ENCODE measurements at places on chromosomes 16 and 17.

DNA sequence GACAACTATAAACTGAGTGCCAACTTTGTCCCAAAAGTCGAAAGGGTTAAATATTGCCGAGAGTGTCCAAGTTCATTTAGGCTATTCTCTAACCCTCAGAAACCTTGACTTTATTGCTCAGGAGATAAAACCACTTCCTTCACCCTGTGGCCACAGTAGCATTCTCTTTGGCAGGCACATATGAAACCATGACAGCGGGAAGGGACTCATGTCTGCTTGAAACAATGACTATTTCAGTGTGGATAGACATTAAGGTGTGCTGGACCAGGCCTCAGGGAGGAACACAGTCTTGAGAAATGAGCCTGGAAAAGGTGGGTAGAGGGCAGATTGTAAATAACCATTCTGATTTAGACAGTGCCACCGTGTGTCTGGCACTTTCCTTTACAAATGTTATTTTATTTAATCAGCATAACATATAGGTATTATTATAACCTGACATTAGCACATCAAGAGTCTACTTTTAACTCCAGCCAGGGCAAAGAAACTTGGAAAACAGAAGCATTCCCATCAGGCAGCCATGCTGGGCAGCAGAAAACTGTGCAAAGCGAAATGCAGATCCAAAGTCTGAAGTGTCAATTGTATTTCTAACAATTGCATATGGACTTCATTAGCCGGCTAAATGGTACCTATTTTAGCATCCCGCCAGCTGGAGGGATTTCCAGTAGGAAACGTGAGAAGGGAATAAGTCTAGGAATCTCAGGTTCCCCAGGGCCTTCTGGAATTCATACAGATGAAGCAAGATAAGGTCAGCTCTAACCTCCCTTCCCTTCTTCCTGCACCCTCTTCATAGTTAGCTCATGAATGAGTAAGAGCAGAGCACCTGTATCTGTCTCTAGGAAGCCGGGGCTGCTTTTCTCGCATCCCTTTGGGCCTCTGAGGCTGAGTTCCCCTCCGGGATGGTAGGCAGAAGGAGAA lies 212.8 kb upstream of the ELAC2 start:
- no peak for DNase-seq

DNA sequence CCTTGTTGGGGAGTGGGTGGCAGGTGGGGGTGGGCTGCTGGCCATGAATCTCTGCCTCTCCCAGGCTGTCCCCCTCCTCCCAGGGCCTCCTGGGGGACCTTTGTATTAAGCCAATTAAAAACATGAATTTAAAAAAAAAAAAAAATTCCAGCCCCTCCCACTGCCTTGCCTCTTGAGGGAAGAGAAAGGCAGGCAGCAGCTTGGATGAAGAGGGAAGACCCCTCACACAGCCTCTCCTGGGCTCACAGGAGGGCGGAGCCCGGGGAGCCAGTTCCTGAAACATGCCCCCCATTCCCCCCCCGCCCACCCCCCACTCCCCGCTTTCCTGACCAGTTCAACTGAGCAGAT lies 1.8 kb upstream of the TCAP start:
- DNase-seq: no peak

GRCh38 chr16:84843149-84844048 lies 23.6 kb downstream of the CRISPLD2 start:
- DNase-seq: no peak

DNA sequence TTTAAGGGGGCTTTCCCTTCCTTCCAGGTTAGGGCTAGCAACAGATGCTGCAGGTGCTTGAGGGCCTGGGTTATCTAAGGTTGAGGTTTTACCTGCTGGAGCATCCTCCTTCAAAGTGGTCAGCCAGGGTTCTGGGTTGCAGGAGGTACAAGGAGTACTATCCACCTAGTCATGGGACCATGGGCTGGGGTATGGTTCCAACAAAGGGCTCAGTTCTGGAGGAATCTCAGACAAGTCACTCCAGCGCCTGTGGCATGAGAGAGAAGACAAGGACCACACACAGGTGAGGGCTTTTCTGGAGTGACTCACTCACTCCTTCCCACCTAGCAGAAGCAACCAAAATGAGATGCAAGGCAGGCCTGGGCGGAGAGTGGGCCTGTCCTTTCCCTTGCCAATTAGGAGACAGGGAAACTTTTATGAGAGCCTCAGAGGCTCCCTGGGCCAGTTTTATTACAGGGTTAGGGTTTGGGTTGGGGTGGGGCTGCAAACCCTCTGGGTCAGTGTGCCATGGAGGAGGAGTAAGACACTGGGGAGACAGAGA lies 2.2 kb downstream of the MYO19 start:
- DNase-seq: no peak

DNA sequence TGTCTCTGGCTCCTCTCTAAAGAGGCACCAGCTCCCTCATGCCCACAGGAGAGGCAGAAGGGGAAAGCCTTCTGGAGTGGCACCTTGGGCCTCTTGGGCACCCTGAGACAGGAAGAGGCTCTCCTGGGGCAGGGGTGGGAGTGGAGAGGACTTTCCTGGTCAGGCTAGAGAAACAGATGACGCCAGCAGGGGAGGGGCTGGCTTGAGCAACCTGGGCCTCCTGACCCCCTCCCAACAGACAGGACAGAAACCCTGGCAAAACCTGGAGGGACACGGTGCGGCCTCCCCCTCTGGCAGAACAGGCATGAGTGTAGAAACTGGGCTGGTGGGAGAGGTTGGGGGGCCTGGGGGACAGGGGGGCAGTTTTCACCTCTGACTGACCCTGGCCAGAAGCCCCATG lies 6.1 kb downstream of the SMIM5 start:
- DNase-seq: no peak

GRCh38 chr16:4160658-4161430 lies 44.6 kb upstream of the ADCY9 start:
- DNase-seq: no peak

GRCh38 chr16:20833086-20833485 lies 26.8 kb downstream of the REXO5 start:
- no peak for DNase-seq

- no peak for DNase-seq
Observed at GRCh38 chr16:86498671-86499439, 11.5 kb upstream of the FOXF1 start.

DNA sequence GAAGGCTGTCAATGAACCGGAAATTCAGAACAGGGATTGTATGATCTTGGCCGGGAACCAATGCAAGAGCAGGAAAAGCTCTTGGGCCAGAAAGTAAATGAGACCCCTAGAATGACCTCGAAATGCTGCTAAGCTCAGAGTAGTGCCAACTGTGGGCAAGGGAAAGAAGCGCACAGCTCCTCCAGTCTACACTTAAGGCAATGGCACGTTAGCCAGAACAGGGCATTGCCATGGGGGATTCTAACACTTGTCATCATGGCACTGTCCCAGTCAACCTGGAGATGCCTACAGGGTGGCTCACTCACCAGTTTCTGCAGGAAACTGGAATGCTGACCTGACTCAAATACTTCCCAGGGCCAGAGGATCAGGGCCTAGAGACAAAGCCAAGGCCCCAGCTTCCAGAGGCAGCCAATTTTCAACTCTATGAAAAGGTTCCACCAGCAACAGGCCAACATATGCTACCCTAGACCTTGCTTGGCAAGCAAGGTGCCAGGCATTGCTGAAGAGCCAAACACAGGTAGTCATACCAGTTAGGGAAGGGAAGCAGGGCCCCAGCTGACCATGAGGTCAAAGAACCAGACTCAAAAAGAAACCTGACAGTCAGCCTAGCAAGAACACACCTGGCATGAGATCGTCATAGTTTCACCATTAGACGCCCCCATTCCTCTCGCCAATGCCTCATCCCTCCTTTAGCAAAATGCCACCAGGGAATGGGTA lies 34.9 kb downstream of the ARHGAP17 start:
- DNase-seq: no peak

GRCh38 chr17:67974185-67974584 lies 22.1 kb downstream of the C17orf58 start:
- DNase-seq: no peak

- DNase-seq: no peak
Observed at GRCh38 chr17:2178798-2179501, 124.0 kb downstream of the HIC1 start.

DNA sequence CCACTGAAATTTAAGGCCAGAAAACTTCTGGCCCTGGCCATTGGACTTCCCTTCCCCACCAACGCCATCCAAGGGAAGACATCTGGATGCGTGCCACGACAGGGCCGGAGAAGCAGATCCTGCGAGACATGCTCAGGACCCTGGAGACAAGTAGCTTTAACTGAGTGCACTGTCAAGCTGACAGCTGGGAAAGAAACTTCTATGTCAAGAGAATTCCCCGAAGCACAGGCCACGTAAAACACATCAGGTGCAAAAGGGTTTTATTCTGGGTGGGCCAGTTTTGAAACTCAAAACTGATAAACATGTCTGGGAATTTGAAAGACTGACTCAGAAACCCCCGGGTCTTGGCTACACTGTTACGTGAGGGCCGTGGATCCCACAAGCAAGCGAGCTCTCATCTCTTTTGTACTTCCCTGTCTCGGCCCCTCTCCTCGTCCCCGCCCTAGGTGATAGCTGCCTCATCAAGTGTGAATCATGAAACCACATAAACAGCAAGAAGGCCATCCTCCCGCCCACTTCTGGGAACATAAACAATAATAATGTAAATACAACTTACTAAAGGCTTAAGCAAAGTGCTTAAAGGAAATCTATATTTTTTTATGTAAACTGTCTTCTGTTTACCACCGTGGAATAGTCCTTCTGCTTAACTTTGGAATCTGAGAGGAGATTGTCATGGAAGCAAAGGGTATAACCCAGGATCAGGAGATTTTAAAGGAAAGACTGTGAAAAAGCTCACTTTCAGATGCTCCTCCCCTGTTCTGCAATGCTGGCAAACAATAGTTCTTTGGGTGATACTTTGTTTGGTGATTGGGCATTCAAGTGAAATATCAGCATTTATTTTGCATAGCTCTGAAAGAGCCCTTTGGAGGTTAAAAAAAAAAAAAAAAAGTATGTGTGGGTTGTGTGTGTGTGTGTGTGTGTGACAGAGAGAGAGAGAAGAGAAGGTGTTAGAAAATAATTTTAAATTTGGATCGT lies 406.0 kb upstream of the MAF start:
- DNase-seq: no peak

DNA sequence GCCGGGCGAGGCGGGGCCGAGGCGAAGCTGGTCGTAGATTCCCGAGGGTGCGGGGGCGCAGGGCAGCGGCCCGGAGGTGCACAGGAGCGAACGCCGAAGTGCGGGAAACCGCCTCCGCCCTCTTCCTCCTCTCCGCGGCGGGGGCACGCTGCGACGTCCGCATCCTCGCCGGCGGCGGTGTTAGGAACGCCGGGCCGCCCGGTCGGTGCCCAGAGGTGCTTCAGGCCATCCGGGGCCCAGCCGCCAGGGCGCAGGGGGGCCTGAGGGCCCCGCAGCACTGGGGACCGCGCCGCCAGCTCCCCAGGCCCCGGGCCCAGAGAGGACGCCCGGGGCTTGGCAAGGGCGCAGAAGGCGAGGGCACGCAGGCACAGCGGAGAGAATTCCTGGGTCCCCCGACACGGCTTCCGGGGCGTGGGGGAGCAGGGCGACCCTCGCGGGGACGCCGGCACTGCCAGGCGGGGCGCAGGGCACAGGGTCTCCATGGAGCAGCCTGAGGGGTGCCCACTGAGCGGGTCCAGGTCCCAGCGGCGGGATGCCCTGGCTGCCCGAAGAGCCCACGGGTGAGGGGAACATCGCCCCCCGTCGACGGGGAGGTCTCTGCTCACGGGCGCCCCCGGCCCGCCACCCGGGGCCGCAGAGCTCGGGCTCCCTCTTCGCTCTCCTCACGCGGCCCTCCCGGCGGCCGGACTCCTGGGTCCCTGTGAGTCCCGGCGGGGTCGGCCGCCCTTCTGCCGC lies 576 bp downstream of the EPOP start:
- no peak for DNase-seq

GRCh38 chr17:74353446-74354060 lies 8.1 kb downstream of the BTBD17 start:
- no peak for DNase-seq

- DNase-seq: peak; percentile 65
Observed at GRCh38 chr17:41544491-41544892, 16.4 kb upstream of the KRT19 start.

- DNase-seq: no peak
Observed at GRCh38 chr16:85347213-85347591, 234.9 kb upstream of the CIBAR2 start.

DNA sequence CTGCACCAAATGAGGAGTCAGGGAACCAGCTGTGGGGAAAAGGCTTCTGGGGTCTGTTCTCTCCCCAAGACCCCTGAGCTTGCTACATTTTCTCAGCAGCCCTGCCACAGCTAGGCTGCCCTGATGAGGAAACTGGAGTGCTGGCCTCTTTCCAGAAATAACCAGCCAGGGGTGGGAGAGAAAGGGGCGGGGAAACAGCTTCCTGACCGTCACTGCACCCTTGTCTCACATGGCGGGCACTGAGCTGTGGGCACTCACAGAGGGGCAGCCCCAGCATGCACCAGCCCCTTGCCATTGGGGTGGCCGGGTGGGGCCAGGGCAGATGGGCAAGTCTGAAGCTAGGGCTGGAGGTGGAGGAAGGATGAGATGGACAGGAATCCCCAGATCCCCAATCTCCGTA lies 2.9 kb downstream of the SRL start:
- no peak for DNase-seq

GRCh38 chr16:12300945-12301500 lies 324.5 kb downstream of the SNX29 start:
- DNase-seq: no peak

DNA sequence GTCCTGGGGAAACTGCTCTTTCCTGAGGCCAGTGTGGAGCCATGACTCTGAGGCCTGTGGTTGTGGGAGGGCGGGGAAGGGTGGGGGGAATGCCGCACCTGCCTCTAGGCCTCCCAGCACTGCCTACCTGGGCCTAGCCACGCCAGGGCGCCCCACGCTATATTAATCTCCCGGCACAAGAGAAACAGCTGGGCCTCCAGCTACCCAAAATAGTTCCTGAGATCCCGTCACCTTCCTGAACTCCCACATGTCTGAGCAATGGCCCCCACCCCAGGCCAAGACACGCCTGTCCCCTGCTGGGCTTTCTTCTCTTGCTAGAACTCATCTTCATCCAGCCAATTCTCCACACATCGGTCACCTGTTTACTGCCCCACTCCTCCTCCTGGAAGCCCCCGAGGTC lies 13.0 kb upstream of the MTSS2 start:
- DNase-seq: no peak

GRCh38 chr17:58383892-58384462 lies 32.0 kb upstream of the SUPT4H1 start:
- no peak for DNase-seq

DNA sequence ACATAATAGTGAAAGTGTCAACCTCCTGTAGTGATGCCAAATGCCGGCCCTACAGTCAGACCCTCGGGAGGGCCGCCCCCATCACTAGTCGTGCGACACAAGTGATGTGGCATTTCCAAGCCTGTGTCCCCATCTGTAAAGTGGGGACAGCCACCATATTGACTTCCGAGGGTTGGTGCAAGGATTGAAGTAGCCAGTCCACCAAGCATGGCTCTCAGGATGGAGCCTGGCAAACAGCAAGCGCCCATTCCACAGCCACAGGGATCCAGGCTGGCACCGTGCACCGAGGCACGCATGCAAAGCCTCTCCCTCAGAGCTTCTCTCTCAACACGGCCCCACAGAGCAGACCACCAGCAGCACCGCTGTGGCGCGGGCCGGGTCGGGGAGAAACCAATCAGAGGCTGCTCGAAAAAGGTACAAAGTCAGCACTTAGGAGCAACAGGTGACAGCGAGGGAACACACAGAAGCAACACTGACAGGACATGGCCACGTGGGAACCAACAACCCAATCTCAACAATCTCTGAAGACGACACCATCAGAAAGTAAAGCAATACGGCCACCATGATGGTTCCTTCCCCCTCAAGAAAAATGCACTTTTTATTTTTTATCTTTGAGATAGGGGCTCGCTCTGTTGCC lies 20.6 kb downstream of the ZCCHC14 start:
- DNase-seq: no peak
